Tibial artery (tissue), 4 donors: ENCODE measurements at places on chromosomes 11 and 22.

- no peak for DNase-seq
Observed at GRCh38 chr11:116373104-116373944, 399.5 kb downstream of the BUD13 start.

DNA sequence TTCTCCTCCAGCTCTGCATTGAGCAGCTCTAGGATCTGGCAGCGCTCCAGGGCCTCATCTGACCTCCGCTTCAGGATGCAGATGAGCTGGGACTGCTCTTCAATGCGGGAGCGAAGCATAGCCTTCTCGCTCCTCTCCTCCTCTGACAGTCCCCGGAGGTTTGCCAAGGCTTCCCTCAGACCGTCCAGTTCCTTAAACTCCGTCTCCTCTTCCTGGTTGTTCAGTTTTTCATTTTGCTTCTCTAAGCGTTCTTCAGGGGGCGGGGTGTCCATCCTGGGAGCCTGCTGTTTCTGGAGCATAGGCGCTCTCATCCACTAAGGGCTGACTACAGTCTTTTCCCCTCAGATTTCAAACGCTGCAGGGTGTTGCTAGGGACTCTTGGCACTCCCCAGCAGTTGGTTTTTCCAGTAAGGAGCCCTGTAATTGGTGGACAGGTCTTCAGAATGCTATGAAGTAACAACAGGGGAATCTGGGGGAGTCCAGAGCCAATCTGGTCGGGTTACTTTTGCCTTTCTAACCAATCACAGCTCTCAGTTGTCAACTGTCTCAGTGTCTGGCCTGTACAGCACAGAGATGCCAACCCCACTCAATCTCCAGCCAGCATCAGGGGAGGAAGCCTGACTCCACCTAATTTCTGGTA, at the start of gene CCDC89:
Gene CCDC89, minus strand, starts transcription at position 376 of the 640 bp plus-strand sequence. Its CDS starts 65 bp downstream, at position 311.
- peak; percentile 91 for DNase-seq

GRCh38 chr22:31287818-31288495, 4.3 kb downstream of the PIK3IP1 start:
- no peak for DNase-seq

DNA sequence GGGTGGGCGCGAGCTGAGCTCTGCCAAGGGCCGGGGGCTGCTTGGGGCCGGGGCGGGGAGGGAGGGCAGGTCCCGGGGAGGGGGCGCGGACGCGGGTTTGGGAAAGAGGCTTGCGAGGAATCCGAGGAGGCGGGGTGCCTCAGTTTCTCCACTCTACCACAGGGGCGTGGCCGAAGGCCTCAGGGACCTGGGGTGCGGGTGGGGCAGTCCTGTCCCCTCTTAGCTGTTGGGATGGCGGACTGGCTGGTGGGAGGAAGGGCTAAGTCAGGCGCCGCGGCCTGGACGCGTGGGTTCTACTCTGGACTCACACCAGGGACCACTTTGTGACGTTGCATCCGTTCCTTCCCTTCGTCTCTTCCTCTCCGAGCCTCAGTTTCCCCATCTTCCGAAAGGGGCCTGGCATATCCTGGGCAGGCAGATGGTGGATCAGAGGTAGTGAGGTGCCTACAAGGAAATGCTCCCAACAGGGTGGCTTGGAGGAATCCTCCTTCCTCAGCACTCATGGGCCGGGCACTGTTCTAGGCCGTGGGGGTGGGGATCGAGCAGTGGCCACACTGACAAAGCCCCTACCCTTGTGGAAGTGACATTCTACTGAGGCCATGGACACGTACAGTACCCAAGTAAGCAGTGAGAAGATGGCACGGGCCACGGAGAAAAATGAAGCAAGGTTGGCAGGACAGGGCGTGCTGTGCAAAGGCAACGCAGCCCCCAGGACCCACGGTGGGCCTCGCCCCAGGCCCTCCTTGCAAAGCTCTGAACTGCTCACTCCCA, 13.2 kb downstream of the IGLL1 start:
- DNase-seq: peak; percentile 60

GRCh38 chr11:106172386-106172991, 95.0 kb downstream of the AASDHPPT start:
- no peak for DNase-seq

- DNase-seq: no peak
Observed at GRCh38 chr11:11262171-11262920, 90.7 kb downstream of the CSNK2A3 start.

DNA sequence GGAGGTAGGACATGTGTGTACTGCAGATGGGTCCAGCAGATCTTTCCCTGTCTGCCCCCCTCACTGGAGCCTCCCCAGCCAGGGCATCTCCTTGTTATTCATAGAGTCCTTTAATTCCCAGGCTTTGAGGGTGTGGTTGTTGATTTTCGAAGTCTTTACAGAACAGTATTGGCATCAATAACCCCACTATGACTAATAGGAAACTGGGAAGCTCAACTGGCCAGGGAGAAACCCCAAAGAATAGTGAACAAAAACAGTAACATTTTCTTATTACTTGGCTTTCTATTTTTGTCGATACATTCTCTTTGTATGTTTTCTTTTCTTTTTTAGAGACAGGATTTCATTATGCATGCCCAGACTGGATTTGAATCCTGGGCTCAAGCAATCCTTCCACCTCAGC, 57.9 kb downstream of the NF2 start:
- no peak for DNase-seq

- DNase-seq: no peak
Observed at GRCh38 chr11:79617561-79617960, 176.7 kb upstream of the TENM4 start.

DNA sequence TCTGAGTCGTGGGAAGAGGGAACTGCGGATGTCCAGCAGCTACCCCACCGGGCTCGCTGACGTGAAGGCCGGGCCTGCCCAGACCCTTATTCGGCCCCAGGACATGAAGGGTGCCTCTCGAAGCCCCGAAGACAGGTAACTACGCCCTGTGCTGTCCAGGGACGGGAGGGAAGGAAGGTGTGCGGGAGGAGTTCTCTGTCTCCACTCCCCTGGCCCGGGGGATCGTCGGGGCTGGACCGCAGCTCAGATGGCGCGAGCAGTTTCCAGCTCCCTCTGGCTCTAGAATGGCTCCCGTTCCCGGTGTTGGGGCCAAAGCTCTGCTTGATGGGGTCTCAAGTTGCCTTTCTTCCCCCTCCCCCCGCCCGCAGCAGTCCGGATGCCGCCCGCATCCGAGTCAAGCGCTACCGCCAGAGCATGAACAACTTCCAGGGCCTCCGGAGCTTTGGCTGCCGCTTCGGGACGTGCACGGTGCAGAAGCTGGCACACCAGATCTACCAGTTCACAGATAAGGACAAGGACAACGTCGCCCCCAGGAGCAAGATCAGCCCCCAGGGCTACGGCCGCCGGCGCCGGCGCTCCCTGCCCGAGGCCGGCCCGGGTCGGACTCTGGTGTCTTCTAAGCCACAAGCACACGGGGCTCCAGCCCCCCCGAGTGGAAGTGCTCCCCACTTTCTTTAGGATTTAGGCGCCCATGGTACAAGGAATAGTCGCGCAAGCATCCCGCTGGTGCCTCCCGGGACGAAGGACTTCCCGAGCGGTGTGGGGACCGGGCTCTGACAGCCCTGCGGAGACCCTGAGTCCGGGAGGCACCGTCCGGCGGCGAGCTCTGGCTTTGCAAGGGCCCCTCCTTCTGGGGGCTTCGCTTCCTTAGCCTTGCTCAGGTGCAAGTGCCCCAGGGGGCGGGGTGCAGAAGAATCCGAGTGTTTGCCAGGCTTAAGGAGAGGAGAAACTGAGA, 1.4 kb downstream of the ADM start:
- DNase-seq: peak; percentile 74

DNA sequence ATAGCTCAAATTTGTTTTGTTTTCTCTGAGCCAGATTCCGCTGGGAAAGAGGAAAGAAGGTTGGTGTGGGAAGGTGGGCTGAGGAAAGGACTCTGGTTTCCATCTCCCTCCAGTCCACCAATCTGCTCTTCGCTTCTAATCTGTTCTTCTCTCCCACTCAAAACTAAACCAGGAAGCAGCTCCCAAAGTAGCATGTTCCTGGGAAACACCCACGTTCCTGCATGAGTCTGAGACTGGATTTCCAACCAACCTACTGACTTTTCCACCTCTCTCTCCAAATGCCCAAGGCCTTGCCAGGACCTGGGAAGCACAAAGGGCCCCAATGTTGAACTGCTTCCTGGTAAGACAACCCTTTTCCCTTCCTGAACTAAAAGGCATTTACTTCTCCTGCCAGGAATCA, 110.2 kb downstream of the WT1 start:
- no peak for DNase-seq

DNA sequence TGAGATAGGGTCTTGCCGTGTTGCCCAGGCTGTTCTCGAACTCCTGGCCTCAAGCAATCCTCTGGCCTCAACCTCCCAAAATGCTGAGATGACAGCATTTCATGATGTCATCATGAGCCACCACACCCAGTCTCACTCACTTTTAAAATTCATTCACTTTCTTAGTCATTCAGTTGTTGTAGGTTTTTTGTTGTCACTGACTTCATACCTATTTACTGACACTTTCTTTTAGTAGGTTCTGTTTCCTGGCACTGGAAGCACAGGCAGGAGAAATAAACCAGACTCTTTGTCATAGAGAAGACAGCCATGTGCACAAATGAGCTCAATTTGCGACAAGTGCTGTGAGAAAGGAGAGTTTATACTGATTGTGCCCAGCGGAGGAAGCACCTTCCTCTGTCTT, 10.5 kb downstream of the ART5 start:
- no peak for DNase-seq
